ENCODE measurements at places on chromosomes 6 and 20.

DNA sequence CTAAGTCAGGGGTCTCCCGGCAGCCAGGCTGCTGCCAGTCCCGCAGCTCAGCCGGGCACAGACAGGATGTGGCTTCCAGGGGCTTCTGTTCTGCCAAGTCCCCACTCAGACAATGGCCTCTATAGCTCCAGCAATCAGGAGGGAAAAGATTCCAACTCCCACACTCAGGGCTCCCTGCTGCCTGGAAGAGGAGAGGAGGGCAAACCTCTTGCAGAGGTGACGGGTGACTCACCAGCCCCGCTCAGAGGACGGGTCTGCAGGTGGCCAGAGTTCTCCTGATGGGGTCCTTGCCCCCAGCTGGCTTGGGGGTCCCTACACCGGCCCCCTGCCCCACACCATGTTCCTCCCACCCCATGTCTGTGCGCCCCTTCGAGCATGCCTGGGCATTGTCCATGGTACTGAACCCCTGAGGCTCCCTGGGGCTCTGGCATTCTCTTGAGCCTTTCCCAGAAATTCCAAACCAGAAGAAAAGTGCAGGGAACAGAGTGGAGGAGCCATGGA lies 32.6 kb downstream of the NTSR1 start:
- no peak for DNase-seq

DNA sequence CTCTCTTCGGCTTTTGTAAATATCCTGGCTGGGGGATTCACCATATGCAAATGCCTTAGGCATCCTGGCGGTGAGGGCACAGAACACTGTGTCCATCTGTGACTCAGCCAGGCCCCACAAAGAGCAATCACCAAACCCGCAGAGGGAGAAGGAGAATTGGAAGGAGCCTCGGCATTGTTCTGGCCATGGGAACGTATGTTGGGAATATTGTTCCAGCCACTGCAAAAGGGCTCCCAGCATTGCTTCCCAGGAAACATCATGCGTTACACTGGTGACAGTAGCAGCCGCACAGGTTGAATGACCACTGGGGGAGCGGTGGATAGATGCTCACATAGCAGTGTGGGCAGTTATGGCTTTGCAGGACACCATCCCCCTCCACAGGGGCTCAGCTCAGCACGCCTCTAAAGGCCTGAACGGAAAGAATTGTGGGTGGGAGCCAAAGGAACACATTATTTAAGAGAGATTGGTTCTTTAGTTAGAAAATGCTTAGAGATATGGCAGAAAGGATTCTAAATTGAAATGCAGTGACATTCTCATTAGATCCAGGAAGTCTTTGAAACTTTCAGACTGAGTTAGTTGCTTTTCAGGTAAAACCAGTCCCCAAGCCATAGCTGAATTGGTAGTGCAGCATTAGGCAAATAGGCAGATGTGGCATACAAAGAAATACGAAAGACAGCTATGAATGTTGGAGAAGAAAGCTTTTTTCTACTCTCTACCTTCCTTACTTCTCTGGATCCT lies 104.3 kb downstream of the RNF144B start:
- DNase-seq = no peak

- no peak for DNase-seq
Measured at GRCh38 chr6:116971959-116972358, 94.9 kb downstream of the RFX6 start.

- no peak for DNase-seq
Measured at GRCh38 chr20:62732031-62732760, 23.6 kb downstream of the NTSR1 start.

DNA sequence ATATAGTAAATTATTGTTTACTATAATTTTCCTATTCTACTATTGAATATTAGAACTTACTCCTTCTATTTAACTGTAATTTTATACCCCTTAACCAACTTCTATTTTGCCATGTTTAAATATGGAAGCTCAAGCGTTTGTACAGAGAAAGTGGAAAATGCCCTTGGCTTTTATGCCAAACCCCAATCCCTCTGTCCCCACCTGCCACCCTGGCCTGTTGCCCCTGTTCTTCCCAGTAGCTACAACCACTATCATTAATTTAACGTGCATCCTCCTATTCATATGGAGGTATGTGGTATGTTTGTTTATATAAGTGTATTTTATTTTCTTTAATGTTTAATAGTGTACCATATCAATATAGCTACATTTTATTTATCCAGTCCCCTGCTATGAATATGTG lies 58.1 kb downstream of the ASXL1 start:
- no peak for DNase-seq

DNA sequence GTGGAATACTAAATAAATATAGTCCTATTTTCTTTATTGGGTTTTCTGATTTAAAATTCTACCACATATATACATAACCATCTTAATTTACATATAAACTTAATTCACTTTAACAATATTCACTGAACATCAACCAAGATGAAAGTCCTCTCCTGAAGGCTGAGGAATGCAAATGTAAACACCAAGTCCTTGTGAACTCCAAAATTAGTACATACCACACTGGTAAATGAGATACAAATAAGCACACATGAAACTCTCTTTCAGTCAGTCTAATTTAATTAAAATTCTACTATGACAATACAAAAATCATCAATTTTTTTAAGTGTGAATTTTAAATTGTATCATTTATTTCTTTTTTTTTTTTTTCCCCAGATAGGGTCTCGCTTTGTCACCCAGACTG lies 205.1 kb upstream of the RUNX2 start:
- no peak for DNase-seq
